Stimulated activated CD8-positive, alpha-beta memory T cell treated with anti-CD3 and anti-CD28 coated beads, Interleukin-15, amount 100 ng/mL, for 48 hours (primary cell): ENCODE measurements at places on chromosomes 2 and 18.

- DNase-seq, result no peak
Observed at GRCh38 chr2:82478641-82479040, 1980.4 kb downstream of the SUCLG1 start.

- DNase-seq, result no peak
Observed at GRCh38 chr2:106165029-106165428, 29.1 kb downstream of the UXS1 start.

DNA sequence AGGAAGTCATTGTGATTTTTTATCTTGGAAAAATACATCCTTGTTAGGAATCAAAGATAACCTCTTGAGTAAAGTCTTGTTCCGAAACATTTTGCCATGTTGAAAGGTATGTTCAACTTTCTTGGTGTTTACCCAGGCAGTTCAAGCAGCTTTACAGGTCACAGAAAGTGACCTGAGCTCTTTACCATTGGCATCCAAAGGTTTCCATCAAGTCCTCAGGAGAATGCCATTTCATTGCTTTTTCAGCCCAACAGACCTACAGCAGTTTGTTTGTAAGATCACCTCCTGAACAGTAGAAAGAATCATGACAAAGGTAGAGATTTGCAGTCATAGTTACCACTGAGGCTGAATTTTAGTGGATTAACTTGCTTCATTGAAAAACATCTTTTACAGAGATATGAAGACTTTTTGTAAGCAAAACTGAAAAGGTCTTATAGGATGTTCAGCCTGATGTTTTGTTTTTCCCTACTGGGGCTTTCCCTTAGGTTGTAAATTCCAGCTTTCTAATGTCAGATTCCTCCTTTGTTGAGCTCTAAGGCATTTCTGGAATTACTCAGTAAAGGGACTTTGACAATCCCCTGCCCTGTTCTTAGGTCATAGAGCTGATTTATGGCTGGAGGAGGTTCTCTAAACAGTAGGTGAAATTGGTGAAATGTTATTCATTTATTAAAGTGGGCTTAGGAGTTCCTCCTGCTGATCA is 236.8 kb upstream of the RBMS1 start:
- DNase-seq, result no peak

DNA sequence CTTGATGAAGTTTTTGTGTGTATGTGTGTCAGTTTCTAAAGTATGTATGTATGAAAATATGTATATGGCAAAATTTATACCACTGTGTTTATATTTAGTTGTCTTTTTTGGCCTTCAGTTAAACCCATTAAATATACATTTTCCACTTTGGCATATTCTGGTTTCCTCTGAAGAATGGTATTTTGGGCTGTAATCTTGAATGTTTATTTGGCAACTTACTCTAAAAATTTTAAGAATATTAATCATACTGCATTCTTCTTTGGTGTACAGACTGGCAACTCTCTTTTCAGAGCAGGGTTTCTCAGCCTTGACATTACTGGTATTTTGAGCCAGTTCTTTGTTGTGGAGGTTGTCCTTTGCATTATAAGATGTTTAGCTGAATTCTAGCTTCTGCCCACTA is 27.9 kb upstream of the CCBE1 start:
- DNase-seq, result no peak

DNA sequence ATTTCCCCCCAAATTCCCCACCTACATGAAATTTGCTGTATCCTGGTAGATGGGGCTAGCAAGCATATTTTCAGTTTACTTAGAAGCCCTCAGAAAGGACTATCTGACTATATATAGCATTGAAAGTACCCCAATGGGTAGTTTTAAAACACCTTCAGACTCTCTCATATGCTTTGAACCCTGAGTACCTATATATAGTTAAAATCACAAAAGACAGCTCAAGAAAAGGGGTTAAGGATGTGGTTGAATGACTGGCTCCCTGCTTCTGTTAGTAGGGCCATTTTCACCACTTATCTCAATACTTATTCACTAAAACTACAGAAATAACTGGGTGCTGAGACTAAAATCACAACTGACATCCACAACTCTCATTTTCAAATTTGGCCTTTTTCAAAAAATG is 18.5 kb downstream of the WDPCP start:
- DNase-seq, result no peak

DNA sequence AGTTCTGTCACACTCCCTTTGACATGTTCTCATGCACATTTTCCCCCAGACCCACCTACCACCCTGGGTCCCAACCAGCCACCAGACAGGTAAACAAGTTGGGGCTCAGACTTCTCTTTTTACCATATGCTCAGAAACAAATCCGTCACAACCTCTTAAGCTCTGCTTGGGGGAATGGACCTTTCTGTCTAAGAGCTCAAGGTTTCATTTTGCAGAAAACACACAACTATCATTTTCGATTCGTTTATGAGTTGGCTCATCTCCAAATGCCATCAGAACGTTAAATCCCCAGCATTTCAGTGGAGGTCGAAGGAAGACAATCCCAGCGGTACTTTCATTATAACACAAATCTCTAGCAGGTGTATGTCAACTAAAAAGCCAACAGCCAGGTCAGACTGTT is 30.6 kb upstream of the NCK2 start:
- DNase-seq, result no peak

- DNase-seq, result no peak
Observed at GRCh38 chr2:121689356-121689755, 40.1 kb upstream of the CLASP1 start.

GRCh38 chr2:238027591-238028415 is 33.0 kb upstream of the SCLY start:
- no peak for DNase-seq

- no peak for DNase-seq
Observed at GRCh38 chr2:138846216-138846821, 66.1 kb upstream of the NXPH2 start.

DNA sequence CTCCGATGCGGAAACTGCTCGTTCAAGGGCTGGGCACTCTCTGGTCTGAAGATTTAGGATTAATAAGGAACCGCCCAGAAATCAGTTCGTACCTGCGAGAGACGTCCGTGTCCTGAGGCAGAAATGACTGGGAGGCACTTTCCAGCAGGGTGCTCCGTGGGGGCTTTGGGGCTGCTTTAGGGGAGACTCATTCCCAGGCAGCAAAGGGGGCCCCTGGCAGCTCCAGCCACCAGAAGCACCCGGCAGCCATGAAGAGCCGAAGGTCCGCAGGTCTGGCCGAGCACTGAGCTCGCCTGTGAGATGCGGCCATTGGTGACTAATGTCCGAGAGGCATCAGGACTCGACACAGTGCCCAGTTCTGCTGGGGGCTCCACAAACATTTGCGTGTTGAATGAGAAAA is 20.9 kb downstream of the KCNG2 start:
- no peak for DNase-seq

DNA sequence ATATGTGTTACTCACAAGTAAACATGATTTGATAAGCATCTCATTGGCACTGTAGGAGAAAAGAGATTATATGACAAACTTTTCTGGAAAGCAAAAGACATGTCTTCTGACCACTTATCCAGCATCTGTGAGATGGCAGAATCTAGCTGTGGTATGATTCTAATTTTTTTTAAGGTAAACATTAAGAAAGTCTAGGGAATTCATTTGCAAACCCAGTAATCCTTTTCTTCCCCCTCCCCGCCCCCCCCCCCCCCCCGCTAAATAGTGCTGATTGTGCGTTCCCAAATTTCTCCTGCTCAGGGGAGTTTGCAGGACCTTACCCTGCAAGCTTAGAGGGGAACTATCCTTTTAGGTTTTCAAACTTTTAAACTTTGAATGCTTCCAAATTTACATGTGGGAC is 12.1 kb downstream of the MRPL44 start:
- DNase-seq, result no peak

DNA sequence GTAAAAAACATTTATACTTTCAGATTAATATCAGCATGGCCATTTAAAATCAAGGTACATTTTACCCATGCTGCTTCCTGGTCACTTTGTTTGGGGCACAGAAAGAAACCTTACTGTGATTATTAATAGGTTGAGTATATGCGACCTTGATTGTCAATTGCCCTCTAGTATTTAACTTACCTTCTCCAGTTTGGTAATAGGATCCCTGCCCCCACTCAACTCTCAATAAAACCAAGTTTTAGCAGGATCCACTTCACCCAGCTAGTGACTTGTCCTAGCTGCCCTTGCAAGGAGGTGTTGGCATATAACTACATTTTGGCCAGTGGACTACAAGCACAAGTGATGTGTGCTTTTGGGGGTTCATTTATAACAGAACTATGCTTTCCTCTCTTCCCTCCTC is 34.3 kb downstream of the FANCL start:
- no peak for DNase-seq

GRCh38 chr2:186544255-186544675 is 45.6 kb upstream of the ITGAV start:
- DNase-seq, result no peak

GRCh38 chr2:131042148-131042775 is 51.0 kb downstream of the FAM168B start:
- no peak for DNase-seq

DNA sequence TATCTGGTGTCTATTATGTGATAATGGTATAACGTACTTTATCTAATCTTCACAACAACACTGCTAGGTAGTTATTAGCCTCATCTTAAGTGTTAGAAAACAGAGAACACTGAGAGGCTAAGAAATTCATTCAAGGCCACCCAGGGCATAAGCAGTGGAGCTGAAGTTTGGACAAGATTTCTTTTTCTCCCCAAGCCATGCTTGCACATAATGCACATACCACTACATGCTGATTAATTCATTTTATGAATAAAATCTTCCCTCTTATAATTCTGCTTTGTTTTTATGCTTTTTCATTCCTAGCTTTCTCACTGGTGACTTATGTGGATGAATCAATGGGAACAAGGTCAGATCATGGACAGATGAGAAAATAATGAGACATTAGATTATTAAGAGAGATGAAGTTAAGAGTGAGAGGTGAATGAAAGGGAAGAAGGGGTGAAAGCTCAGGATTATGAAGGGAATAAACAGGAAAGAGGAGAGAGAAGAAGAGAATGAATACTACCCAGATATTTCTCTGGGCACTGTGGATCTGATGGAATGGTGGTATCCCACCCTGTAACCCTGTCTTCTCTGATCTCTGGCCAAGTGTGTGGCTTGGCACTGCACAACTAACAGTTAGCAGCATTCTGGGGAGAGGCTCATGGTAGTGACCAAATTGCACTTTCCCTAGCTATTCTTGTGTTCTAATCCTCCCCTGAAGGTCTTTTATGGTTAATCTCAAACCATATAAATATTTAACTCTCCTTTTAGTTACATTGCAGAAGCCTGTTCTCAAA is 17.7 kb upstream of the GALNT3 start:
- DNase-seq, result no peak

GRCh38 chr2:24814516-24814915 is 21.3 kb downstream of the CENPO start:
- DNase-seq, result no peak

- no peak for DNase-seq
Observed at GRCh38 chr18:45540125-45540524, 75.2 kb upstream of the SLC14A2 start.

DNA sequence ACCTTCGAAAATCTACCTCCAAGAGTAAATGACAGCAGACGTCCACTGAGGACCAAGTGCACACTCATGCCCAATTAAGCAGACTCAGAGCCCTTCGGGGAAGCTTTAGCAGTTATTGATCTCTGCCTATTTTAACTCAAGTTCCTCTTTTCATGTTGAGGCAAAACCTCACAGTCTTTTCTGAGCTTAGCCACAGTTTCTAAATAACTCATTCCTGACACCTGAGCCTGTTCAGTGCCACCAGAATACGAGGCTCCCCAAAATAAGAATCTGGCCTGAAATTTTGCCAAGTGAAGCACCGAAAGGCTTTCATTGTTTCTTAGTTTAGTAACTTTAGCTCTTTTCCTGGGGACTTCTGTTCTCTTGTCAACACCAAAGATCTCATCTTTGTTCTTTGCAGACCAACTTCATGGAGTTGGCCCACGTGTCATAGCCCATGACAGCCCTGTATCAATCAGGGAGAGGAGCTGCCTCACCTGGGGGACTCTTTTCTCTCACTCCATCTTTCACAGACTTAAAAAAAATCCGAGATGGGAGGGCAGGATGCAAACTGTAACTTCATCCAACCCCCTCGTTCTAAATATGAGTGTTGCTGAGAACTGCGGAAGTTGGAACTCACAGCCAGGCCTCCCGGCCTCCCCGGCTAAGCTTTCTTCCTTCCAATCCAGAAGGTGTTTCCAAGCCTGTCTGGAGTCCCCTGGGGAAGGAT is 22.2 kb downstream of the INPP5D start:
- DNase-seq, result no peak

DNA sequence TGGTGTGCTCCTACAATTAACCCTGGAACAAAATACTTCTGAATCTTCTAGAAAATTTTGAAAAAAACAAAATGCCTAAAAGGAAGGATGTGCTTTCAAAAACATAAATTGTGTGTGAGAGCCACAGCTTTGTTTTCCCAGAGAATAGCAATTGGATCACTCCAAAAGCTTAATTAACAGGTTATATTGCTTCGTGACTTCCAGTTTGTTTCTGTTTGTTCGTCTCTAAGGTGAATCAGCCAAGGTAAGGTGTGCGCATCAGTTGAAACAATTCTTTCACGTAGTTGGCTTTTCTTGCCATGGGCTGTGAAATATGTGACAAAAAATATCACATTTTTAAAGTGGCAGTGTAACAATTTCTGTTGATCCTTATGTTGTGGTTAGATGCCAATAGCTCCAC is 90.3 kb upstream of the BARD1 start:
- DNase-seq, result no peak

DNA sequence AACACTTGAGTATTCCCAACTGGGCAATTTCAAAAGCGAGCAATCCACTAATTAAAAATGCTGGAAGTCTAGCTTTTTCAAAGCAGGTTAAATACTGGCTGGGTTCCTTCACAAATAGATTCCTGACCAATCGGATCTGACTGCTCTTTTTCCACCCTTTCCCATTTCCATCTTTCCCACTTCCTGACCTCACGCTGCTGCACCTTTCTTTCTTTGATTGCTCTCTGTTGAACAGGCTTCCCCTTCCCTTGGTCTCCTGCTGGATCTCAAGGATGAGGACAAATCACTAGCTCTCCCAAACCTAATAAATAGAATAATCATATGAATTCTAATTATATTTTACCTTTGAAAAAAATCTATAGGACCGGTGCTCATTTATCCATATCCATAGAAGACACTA is 121.2 kb downstream of the TCF4 start:
- DNase-seq, result no peak

GRCh38 chr18:27226556-27227075 is 41.5 kb upstream of the CHST9 start:
- DNase-seq, result no peak

DNA sequence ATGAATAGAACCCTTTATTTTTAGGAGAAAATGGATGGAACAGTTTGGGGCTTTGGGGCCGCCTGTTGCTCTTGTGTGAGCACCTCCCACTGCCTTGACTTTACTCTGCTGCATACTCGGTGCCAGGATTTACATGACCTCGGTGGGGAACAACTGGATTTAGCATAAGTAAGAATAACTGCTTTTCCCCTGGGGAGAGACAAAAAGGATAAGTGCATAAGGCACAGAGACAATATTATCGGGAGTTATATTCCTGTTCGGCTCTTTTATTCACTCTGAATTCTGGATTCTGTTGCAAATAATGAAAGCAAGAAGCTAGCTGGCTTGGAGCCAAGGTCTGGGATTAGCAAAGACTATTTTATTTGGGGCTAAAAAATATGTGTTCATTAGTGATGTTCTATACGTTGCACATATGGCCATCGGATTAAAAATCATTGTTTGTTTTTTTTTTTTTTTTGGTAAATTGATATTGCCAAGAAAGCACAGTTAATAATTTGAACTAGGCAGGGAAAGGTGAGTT is 69.8 kb downstream of the CYBRD1 start:
- DNase-seq, result no peak

- DNase-seq, result no peak
Observed at GRCh38 chr2:111200333-111200881, 79.7 kb downstream of the BCL2L11 start.
